Mucosa of gallbladder (tissue), 1 donor: ENCODE measurements at places on chromosomes 5 and 9. TPM values are rescaled to one million over a fixed set of nuclear protein-coding genes. Genes with fewer than 3 reads are reported as not detected.
A peak's percentile ranks its signal among the peaks of the same experiment; 100 is the strongest.

TYRP1 gene
- 3.5 TPM for total RNA-seq

NKD2 gene
- total RNA-seq = 7.6 TPM

DBH gene
- total RNA-seq = 0.06 TPM

GRCh38 chr5:28862137-28862859, 1823.9 kb upstream of the CDH9 start:
- DNase-seq = peak; percentile 17

GRCh38 chr5:51902512-51902911, 519.3 kb downstream of the ISL1 start:
- no peak for DNase-seq

DNA sequence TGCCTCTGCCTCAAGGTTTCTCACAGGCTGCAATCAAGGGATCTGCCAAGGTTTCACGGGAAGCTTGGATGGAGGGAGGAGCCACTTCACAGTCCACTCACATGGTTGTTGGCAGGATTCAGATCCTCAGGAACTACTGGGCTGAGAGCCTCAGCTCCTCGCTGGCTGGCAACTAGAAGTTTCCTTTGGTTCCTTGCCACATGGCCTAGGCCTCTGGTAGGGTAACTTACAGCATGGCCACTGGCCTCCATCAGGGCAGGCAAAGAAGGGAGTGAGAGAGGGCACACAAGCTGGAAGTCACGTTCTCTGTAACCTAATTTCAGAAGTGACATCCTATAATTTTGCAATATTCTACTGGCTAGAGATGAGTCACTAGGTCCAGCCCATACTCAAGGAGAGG, 32.2 kb downstream of the SPOCK1 start:
- no peak for DNase-seq

- DNase-seq = no peak
Measured at GRCh38 chr9:129889941-129890717, 54.9 kb downstream of the USP20 start.

DNA sequence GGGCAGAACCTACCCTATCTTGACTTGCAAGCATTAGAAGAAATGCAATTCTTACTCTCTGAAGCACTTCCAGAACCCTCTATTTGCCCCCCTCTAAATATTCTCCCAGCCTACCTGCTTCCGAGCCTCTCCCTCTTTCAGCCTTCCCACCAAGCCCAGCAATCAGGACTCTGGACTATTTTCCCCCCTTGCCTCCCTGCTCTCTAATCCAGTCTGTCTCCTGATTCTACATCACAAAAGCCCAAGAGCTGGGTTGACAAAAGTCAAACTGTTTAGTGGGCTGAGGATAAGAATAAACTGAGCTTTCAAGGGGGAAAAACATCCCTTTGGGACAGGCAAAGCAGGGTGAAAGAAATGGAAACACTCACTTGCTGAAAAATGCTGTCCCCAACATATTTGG, 123.2 kb upstream of the KIF2A start:
- DNase-seq = no peak

- DNase-seq = no peak
Measured at GRCh38 chr9:127500399-127500798, 49.1 kb downstream of the LRSAM1 start.

- no peak for DNase-seq
Measured at GRCh38 chr5:1747803-1748085, 51.9 kb downstream of the MRPL36 start.
